ENCODE measurements at places on chromosomes 7 and 10.

- no peak within 1 kb of the TSS for H3K27ac ChIP-seq
- H3K27me3 ChIP-seq: no peaks in the 10 kb centered on the region
- no peaks in the 10 kb centered on the region for H3K36me3 ChIP-seq
- peaks cover 5% of the 10 kb centered on the region for H3K4me1 ChIP-seq
- H3K4me3 ChIP-seq: peak within 1 kb of the TSS; percentile 73
- no peak for DNase-seq
These were observed at the start of gene NYAP1 for GRCh38 chr7:100483722-100484672. NYAP1 (plus strand) TSS chr7:100483927; CDS start chr7:100485312, 1,385 bp downstream.

GRCh38 chr7:6367701-6368211 lies 80.0 kb downstream of the DAGLB start:
- H3K27ac ChIP-seq: no peak overlapping the region
- no peak for DNase-seq
- H3K27me3 ChIP-seq: no peaks in the 10 kb centered on the region
- no peaks in the 10 kb centered on the region for H3K36me3 ChIP-seq
- H3K4me1 ChIP-seq: no peaks in the 10 kb centered on the region

- DNase-seq: no peak
- H3K4me3 ChIP-seq: no peak overlapping the region
- H3K27me3 ChIP-seq: no peaks in the 10 kb centered on the region
These were observed 23.0 kb downstream of the PRLHR start for GRCh38 chr10:118572256-118573041.

DNA sequence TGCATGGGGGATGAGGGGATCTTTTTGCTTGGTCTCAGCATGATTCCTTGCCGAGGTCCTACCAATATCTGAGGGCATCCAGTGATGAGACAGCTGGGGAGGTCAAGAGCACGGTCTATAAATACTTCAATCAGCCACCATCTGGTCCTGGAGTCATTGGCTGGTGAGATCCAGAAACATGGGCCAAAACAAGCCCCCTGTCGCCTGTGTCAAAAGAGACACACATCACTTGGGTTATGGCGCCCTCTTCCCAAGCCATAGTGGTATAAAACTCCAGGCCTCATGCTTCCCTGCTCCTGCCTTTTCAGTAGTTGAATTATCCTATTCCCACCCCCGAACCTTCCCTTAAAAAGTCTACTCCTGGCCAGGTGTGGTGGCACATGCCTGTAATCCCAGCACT lies 60.9 kb downstream of the SLC35B4 start:
- no peak overlapping the region for H3K4me3 ChIP-seq
- no peaks in the 10 kb centered on the region for H3K36me3 ChIP-seq
- DNase-seq: no peak

- no peak for DNase-seq
- H3K36me3 ChIP-seq: no peaks in the 10 kb centered on the region
- H3K4me3 ChIP-seq: no peak overlapping the region
- no peak overlapping the region for H3K27ac ChIP-seq
These were observed 167.3 kb upstream of the DKK1 start for GRCh38 chr10:52146766-52147165.

DNA sequence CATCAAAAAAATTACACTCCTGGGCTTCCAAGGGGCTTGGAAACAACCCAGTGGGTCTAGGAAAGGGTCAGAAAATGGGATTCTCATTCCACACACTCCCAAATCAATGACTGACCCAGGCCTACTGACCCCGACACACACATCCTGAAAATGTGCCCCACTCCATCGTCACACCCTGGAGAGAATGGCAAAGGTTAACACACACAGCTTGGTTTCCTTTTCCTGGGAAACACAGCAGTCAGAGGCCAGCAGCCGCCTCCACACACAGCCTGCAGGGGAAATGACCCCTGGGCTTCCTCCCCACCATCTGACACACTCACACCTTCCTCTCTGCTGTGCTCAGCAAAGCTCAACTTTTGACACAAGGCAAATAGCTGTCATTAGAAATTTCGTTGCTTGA lies 42.9 kb downstream of the SH3PXD2A start:
- H3K4me3 ChIP-seq: no peak overlapping the region
- no peak for DNase-seq
- no peak overlapping the region for H3K27ac ChIP-seq
- no peaks in the 10 kb centered on the region for H3K27me3 ChIP-seq
- peaks cover 3% of the 10 kb centered on the region for H3K4me1 ChIP-seq

Measured in thoracic aorta (tissue), 2 donors.